ENCODE measurements at places on chromosomes 1 and 21.

DNA sequence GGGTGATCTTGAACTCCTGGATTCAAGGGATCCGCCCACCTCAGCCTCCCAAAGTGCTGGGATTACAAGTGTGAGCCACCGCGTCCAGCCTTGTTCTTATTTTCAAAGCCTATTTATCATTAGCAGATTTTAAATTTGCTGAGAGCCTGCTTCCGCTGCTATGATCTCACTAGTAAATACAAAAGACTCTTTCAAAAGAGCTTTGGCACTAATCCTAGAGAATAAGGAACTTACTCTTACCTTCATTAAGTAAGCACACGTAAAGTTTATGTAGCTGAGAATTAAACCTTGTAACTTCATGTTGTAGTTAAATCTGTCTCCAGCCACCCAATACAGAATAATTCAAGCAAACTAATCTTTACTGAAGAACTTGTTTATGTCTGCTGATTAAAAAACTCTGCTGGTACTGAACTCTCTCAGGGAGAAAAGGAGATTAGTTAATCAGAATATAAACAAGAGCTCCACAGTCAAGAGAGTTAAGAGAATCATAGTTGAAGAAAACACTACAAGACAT lies 72.3 kb downstream of the RUSC1 start:
- DNase-seq, result no peak

DNA sequence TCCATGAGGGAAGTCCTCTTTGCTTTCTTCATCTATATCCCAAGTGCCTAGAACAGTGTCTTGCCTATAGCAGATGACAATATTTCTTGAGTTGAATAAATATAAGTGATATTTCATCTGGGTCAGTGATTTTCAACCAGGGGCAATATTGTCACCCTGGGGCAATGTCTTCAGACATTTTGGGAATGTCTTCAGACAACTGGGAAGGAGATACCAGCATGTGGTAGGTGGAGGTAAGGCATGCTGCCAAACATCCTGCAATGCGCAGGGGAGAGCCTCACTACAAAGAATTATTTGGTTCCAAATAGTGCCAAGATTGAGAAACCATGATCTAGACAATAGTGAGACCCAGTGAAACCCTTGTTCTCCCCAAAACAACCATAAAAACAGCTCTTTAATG lies 54.7 kb downstream of the C1orf94 start:
- DNase-seq, result no peak

DNA sequence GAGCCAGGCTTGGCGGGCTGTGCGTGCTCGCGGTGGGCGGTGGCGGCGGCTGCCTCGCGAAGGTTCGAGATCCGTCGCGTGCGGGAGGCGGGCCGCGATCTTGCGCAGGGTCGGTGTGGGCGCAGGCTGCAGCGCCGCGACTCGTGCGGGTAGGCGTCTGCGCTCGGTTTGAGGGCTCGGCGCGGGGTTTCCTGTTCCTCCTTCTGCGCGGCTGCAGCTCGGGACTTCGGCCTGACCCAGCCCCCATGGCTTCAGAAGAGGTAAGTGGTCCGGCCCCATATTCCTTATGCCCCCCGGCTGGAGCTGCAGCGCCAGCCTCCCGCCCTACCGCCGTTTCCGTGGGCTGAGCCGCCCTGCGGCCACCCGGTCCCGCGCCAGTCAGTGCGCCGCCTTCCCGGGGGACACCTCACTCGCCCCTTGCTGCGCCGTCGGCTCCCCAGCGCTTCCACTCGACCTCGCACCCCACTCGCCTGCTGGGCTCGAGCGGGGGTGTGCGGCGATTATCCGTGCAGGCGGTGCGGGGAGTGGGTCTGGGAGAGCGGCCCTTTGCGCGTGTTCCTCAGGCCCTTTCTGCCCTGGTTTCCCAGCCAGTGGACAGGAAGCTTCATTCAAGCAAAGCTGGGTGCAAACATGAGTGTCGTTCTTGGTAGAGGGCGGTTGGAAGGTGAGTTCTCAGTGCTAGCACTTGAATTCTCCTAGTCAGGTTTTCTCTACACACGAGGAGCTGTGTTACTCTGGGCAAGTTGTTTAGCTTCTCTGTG lies at the start of gene CACYBP:
TSS of gene CACYBP (plus strand) at position 12 of the 761 bp plus-strand sequence. CDS start at position 246, 234 bp downstream.
- DNase-seq, result peak; percentile 28

- DNase-seq, result no peak
These were observed 29.8 kb upstream of the PLA2G2A start for GRCh38 chr1:20009212-20009611.

DNA sequence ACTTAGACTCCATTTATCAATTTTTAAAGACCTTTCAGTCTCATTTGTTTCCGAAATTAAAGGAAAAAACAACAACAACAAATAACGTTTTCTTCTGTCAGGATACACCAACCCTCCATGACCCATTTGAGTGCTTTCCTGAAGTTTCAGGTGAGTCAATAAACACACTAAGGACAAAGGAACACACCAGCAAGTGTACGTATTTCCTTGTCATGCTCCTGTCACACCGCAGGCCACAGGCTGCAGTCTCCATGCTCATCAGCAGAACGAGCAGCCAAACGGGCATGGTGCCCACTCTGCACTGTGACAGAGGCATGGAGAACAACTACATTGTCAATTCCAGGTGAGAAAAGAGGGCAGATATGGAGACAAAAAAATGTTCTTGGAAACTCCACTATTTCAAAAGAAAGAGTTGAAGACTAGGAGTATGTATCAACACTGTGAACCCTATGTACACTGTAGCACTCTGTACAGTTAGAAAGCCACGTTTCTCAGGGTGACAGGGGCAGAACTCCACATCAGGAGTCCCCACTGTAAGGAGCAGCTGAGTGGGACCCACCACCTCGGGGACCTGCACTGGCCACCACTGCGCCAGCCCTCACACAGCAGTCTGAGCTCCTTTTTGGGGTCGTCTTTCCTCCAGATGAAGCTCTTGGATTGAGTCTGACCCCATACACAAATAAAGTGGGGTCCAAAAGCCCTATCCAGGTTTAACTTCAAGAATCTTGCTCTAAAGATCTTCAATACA lies 2.6 kb downstream of the PTTG1IP start:
- no peak for DNase-seq

GRCh38 chr1:236888126-236888525 lies 93.0 kb downstream of the MTR start:
- no peak for DNase-seq

GRCh38 chr21:34692458-34693020 lies 23.7 kb downstream of the CLIC6 start:
- DNase-seq, result no peak

DNA sequence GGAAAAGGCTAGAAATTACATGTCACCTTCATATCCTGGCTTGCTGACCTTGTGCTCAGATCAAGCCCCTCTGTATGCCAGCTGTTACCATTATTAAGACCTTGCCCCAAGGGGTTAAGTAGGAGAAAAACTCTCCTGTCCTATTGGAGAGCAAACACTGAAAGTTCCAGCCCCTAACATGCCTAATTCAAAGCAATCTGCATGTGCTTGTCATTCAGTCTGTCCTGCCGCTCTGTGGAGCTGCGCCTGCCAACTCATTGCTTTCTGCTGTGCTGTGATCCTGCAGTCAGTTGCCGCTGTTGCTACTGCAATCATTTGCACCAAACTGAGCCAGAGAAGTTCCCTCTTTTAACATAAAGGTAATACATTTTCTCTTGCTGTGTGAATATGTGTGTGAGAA lies 113.4 kb downstream of the DISP1 start:
- peak; percentile 23 for DNase-seq

DNA sequence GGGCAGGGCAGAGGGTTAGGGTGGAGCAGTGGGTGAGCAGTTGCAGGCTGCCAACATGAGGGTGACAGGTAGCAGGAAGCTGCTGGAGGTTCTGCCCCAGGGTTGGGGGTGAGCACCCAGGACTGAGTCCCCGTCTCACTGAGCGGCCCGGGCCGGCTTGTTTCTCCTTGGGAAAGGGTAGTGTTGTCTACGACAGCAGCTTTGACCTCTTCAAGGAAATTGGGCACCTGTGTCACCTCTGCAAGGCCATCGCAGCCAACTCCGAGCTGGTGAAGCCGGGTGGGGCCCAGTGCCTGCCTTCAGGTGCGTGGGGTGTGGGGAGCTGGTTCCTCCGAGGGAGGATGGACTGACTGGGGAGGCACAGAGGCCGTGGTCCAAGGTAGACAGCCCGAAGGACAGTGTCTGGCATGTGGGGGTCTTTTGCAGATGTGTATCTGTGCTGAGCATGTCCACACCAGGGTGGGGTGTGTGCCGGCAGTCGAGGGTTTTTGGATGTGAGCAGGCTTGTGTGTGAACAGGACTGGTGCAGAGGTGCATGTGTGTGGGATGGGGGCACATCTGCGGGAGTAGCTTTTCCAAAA lies 51.9 kb downstream of the DISP3 start:
- DNase-seq, result no peak

- DNase-seq, result no peak
These were observed 84.9 kb downstream of the TTC3 start for GRCh38 chr21:37157938-37158337.

GRCh38 chr1:205170532-205171269 lies 40.8 kb downstream of the DSTYK start:
- no peak for DNase-seq

DNA sequence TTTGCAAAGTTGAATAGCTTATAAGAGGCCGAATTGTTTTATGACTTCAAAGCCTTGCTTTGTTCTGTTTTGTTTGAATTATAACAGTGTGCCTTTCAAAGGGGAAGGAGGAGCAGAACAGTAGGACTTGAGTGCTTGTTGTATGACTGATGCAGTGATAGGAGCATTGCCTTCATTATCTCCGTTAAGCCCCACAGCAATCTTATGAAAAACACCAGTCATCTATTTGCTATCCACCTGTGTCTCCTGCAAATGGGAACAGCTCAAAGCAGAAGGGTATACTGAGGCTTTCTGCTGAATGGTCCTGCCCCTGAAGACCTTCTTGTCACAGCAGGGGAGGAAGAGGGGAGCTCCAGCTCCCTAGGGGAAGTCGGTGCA lies 127.5 kb downstream of the RNF220 start:
- DNase-seq, result no peak

DNA sequence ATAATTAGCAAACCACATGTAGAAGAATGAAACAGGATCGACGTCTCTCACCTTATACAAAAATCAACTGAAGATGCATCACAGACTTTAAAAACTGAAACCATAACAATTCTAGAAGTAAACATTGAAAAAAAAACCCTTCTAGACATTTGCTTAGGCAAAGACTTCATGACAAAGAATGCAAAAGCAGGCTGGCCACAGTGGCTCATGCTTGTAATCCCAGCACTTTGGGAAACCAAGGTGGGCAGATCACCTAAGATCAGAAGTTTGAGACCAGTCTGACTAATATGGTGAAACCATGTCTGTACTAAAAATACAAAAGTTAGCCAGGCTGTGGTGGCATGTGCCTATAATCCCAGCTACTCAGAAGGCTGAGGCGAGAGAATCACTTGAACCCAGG lies 1351.7 kb downstream of the MRPL39 start:
- DNase-seq, result no peak

GRCh38 chr1:180392020-180392419 lies 110.4 kb downstream of the ACBD6 start:
- DNase-seq, result no peak

DNA sequence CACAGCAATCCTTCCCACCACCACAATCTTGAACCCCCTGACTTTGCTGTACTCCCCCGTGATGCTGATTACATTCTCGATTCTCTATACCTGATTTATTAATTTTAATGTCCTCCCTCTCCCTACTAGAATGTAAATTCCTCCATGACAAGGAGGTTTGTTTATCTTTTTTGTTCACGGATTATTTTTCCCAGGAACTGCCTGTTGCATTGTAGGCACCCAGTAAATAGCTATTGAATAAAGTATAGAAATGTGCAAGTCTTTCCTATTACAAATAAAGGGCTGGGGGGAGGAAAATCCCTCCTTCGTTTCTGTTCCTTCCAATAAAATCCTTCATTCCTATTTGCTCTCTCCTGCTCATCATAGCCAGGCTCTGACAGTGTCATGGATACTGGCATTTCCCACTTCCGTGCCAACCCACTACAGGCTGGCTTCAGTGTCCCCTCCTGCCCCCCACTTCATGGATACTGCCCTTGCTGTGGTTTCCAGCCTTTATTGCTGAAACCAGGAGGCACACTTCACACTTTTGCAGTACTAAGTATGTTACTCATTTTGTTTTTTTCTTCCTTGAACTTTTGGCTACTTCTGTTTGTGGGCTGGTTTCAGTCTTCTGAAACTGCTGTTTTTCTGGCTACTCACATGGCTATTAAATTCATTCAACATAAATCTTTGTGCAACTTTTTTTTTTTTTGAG lies 7.5 kb downstream of the KIF1B start:
- peak; percentile 82 for DNase-seq

DNA sequence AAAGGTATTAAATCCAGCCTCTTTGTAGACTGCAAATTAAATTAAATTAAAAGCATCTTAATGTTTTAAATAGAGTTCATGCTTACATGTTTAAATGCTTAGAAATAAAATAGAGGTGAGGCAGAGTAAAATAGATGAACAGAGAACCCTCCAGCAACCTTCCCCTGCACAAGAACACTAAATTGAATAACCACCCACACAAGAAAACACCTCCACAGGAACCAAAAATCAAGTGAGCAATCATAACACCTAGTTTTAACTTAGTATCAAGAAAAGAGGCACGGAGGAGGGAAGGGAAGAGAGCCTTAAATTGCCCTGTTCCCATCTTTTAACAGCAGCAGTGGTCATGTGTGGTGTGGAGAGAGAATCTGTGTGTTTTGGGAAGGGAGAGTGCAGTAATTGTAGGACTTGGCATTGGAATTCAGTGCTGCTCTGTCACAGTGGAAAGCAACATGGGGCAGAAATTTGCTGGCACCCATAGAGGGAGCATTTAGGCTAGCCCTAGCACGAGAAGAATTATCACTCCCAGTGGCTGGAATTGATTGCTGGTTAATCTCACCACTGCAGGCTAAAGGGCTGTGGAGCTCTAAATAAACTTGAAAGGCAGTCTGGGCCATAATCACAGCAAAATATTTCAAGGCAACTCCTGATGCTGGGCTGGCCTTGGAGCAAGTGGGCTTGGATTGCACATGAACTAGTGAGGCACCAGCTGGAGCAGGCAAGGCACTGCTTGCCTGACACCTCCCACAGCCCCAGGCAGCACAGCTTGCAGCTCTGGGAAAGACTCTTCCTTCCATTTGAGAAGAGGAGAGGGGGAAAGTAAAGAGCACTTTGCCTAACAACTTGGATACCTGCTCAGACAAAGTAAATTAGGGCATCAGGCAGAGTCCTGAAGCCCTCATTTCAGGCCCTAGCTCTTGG lies 1478.8 kb downstream of the NCAM2 start:
- no peak for DNase-seq

GRCh38 chr1:199550199-199551065 lies 477.1 kb upstream of the NR5A2 start:
- DNase-seq, result peak; percentile 13

- DNase-seq, result peak; percentile 43
These were observed 65.8 kb upstream of the PRKACB start for GRCh38 chr1:84078108-84078841.

DNA sequence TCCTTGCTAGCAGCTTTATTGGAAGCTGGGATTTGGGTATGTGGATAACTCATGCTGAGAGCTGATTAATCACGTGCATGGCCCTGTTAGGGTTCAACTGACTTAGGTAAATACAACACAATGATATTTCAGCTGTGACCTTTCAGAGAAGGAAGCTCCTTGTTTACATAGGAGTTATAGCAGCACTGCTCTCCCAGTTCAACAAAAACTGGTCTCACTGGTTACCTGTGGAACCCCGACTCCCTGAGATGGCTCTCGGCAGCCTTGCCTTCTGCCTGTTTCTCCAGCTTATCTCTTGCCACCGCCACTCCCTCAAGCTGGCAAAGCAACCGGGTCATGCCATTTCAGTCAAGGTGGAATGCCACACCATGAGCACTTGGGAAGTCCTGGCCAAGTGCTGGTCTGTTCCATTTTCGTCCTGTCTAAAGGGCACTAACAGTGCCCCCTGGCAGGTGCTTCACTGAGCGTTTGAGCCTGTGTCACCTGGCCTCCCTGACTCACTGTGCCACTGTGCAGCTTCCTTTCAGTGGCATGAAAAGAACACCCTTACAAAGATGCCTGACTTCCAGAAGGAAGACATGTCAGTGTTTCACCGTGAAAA lies 31.6 kb downstream of the DOP1B start:
- DNase-seq, result no peak

Data from AG10803 (cell line).